Osteoblast (primary cell): ENCODE measurements at places on chromosomes 3 and 15. TPM values are rescaled to one million over a fixed set of nuclear protein-coding genes. Genes with fewer than 3 reads are reported as not detected.

Gene ANKDD1A
- 3.8 and 6.2 TPM in 2 replicates for total RNA-seq

Gene PRSS50
- total RNA-seq: not detected in 2 replicates

Gene CIDEC
- not detected in 2 replicates for total RNA-seq

Gene DUSP7
- 12.7 and 13.8 TPM in 2 replicates for total RNA-seq

Gene GOLGA6L7
- total RNA-seq: not detected in 2 replicates

Gene EPHB1
- total RNA-seq: 0.36 and 1.5 TPM in 2 replicates

Gene DGKG
- total RNA-seq: 2.5 and 2.9 TPM in 2 replicates
